Stimulated activated CD4-positive, alpha-beta T cell treated with anti-CD3 and anti-CD28 coated beads, Interleukin-1b, Interleukin-23, amount 100 ng/mL, for 4 hours (primary cell): ENCODE measurements at places on chromosomes 2 and 18.

DNA sequence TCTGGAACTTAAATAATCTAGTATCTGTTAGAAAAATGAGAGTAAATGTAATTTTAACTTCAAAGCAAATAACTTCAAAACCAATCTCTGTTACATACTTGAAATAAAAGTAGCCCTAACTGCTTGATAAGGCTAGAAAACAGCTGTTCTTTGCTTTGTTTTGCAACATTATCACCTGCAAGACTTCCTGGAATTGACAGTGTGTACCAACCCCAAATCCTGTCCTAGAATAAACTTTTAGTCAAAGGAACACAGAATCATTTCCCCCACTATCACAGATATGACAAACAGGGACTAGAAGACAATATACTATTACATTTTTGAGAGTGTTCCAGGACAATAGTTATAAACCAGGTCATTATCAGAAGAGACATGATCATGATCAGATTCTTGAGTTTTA lies 105.3 kb upstream of the PGAP1 start:
- DNase-seq, result no peak

GRCh38 chr18:4455113-4455811 lies at the start of gene DLGAP1:
Gene DLGAP1 (minus strand): TSS chr18:4455307.
- DNase-seq, result no peak

GRCh38 chr2:239865059-239865639 lies 160.0 kb downstream of the NDUFA10 start:
- DNase-seq, result no peak

GRCh38 chr18:73895701-73896100 lies 251.9 kb downstream of the FBXO15 start:
- no peak for DNase-seq

- DNase-seq, result no peak
Measured at GRCh38 chr2:20291106-20291564, 59.5 kb downstream of the PUM2 start.

- DNase-seq, result no peak
Measured at GRCh38 chr18:43422518-43422917, 145.2 kb upstream of the SYT4 start.

GRCh38 chr2:174389542-174389941 lies 6.0 kb upstream of the SCRN3 start:
- no peak for DNase-seq

DNA sequence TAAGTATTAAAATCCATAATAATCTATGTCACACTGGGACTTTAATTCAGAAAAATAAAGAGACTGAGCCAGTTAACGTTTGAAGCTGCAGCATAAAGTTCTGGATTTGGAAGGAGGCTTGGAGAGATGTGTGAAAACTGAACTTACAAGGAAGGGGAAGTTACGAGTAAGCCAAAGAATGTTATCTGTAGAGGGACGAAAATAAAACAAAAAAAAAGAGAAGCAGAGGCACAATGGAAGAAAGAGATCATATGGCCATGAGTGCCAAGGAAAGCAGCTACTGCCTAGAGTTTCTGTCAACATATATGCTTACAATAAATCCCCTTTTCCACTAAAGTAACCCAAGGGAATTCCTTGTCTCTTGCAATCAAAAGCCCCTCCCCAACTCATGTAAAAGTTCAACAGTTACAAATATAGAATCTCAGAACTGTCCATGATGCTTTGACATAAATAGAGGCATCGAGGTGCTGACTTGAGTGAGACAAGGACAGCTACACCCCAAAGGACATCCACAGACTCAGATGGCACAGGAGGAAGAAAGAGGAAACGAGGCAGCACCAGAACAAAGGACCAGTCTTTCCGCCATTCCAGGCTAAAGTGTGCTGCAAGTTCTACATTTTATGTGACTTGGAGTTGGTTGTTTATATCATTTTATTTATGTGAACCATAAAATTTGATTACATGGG lies 16.1 kb upstream of the ARL5A start:
- DNase-seq, result no peak

DNA sequence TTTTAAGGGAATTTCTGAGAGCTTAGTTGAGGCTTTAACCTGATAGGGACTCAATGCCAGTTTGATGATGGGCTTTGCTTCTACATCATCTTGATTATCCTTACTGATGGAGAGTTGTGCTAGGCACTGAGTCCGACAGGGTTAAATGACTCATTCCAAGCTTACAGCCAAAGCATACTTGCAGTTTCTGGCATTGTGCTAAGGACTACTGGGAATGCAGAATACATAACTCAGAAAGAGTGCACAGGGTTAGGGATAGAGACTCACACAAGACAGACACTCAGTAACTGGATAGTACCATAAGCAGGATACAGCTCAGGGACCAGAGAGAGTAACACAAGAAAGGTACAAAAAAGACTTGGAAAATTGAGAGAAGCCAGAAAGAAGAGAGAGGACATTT lies 94.1 kb upstream of the SLC14A2 start:
- DNase-seq, result no peak

GRCh38 chr2:239255218-239255617 lies 145.6 kb downstream of the HDAC4 start:
- DNase-seq, result no peak

- DNase-seq, result no peak
Measured at GRCh38 chr2:223008162-223008561, 43.8 kb upstream of the KCNE4 start.

DNA sequence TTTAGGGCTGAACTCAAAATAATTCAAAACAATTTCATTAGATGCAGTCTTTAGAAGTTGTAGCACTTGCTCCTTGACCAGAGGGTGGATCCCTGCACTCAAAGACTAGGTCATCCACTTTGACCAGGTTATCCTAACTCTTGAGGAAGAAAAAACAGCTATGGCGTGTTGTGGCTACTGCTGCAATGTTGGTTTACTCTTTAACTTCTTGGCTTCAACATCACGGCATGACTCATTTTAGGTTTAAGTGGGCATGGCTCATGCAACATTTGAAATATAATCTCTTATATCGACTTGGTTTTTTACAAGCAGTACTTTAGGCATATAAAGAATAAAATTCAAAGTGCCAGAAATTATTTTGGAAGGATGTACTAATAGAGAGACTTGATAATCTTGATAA lies 35.4 kb downstream of the ANKRD29 start:
- no peak for DNase-seq

- no peak for DNase-seq
Measured at GRCh38 chr2:84686783-84687476, 170.6 kb downstream of the DNAH6 start.

GRCh38 chr2:63049211-63049969 lies 1.2 kb upstream of the OTX1 start:
- DNase-seq, result no peak

DNA sequence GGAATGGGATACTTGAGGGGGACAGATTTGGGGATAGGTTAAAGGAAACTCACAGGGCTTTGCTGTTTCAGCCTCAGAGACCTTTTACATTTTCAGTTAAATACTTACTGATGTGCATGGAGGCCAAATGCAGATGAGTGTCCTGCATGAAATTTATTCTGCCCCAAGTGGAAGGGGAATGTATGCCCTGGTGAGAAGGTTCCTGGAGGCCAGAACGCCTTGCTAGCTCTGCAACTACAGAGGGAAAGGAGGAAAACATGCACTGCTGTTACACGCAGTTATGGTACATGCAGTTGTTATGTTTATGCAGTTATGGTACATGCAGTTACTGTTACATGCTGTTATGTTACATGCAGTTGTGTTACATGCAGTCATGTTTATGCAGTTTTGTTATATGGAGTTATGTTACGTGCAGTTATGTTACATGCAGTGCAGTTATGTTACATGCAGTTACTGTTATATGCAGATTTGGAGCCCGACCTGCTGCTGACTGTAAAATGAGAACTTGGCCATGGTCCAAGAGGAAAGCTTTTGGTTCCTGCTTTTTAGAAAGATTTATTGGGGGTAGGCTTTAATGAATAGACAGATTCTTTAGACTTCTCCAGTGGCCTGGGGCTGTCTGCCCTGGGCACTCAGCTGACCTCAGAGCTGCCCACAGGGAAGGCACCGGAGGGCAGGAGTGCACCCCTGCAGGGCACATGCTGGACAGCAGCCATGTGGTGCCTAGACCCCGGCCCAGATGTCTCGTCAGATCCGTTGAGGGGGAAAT lies 84.1 kb downstream of the LDLRAD4 start:
- no peak for DNase-seq

DNA sequence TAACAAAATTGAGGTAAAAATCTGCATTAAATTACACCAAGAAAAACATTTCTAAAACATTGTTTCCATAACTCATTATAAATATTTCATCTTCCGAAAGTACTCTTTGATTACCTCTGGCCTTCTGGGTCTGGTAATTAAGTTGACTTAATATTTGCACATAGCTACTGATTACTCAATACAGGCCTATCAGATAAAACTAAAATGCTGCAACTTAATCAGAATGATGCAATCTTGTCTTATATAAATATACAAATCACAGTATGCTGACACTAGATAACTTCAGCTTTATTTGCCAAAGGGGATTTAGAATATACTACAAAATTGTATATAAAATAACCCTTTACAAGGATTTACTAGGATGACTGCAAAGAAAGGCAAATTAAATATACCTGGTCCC lies 49.3 kb downstream of the SLC35F5 start:
- DNase-seq, result no peak

GRCh38 chr2:176186024-176186423 lies 2.4 kb upstream of the HOXD1 start:
- DNase-seq, result no peak

DNA sequence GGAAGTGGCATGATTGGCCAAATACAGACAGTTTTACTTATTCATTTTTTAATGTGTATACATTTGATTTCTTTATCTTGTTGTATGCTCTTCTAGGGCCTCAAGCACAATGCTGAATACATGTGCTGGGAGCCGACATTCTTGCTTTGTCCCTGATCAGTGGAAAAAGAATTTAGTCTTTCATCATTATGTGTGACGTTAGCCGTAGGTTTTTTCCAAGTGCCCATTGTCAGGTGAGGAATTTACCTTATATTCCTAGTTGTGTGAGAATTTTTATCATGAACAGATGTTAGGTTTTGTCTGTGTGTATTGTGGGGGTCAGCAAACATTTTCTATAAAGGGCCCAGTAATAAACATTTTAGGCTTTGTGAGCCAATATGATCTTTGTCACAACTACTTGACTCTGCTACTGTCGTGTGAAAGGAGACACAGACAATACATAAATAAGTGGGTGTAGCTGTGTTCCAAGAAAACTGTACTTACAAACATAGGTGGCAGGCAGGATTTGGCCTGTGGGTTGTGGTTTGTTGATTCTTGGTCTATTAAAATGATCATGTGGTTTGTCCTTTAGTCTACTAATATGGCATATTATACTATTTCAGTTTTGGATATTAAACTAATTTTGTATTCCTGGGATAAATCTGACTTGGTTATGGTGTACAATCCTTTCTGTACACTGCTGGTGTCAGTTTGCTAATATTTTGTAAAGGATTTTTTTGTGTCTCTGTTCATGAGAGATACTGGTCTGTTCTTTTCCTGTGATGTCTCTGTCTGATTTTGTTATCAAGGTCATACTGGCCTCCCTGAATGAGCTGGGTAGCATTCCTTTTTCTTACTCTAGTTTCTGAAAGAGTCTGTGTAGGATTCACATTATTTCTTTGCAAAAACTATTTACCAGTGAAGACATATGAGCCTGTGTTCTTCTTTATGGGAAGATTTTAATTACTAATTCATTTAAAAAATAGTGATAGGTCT lies 132.2 kb upstream of the SMAD7 start:
- no peak for DNase-seq

- DNase-seq, result no peak
Measured at GRCh38 chr2:60466161-60466702, 87.2 kb downstream of the BCL11A start.

GRCh38 chr2:148238561-148238960 lies 217.7 kb downstream of the MBD5 start:
- no peak for DNase-seq

DNA sequence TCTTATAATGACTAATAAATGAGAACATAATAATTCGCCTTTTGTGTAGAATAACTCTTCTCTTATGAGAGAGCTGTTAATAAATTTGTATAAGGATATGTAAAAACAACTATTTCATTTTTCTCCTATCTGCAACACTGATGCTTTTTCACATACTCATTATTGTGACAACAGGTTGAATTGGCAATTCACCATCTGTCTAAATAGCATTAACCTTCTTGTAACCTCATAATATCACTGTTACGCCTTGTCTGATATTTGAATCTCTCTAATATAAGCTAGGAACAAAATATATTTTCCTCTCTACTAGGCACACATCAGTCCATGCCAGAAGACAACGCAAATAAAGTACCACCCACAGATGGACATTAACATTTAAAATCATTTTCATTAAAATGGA lies 938.9 kb downstream of the CPS1 start:
- no peak for DNase-seq

GRCh38 chr2:16125614-16126516 lies 185.5 kb downstream of the MYCN start:
- DNase-seq, result no peak

DNA sequence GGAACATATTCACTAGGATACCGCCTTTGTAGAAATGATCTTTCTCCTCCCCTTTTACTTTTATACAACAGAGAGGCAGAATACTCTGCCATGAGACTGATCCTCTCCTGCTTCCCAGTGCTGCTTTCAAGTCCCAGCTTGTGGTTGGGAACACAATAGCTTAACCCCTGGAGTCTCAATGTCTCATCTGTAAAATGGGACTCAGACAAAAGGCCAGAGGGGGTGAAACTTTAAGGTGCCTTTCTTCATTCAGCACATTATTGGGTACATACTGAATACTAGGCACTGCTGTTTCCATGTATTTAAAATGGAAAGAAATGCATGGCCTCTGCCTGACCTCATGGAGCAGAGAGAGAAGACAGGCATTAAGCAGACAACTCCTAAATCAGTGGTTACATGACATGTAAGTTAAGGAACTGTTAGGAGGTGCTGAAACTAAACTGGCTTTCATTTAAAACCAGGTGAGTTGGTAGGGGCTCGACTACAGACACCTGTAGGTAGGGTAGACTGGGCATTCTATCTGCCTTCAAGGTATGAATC lies 53.8 kb downstream of the MAP4K4 start:
- DNase-seq, result no peak

- DNase-seq, result no peak
Measured at GRCh38 chr2:105779394-105779793, 34.7 kb downstream of the NCK2 start.

DNA sequence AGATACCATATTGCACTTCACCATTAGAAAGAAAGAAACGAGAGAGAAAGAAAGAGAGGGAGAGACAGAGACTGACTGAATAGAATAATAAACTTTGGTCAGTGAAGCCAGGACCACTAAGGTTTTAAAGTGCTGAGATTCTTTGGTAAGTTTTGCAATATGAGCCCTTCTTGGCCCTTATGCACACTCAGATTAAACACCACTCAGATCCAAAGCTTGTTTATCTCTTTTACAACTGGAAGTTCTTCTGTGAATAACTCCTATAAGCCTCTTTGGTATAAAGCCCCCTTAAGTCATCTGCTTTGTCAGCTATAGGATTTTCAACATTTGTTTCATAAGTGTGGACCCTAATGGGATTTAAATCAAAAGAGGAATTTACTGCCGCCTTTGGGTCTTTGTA lies 40.8 kb downstream of the PID1 start:
- DNase-seq, result no peak

DNA sequence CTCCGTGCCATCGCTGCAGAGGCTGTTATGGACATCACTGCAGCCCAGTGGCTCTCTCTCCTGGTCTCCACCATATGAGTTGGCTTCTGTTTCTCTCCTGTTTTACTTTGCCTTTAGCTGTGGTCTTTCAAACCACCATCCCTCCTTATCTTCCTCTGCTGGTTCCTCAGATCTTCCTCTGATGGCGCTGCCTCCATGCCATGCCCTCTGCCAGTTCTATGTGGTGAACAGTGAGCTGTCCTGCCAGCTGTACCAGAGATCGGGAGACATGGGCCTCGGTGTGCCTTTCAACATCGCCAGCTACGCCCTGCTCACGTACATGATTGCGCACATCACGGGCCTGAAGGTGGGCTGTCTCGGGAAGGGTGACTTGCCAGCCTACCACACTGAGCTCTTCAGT lies 13.1 kb downstream of the TYMS start:
- no peak for DNase-seq
